ENCODE measurements at places on chromosomes 6 and 20.

DNA sequence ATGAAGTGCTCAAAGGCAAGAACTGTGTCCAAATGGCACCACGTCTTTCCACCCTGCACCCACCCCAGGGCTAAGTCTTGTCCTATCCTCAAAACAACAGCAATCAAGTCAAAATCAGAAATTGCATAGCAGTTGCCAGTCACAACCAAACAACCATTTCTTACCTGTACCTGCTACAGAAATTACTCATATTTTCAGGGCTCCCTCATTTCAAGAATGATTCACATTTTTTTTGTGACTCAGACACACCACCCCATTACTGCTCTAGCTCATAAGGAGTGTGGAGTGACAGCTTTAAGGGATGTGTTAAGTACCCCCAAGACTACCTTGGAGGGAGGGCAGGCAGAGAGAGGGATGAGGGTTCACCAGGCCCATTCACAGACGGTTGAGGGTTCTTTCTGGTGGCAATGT, 111.7 kb downstream of the TRERF1 start:
- no peak for DNase-seq

DNA sequence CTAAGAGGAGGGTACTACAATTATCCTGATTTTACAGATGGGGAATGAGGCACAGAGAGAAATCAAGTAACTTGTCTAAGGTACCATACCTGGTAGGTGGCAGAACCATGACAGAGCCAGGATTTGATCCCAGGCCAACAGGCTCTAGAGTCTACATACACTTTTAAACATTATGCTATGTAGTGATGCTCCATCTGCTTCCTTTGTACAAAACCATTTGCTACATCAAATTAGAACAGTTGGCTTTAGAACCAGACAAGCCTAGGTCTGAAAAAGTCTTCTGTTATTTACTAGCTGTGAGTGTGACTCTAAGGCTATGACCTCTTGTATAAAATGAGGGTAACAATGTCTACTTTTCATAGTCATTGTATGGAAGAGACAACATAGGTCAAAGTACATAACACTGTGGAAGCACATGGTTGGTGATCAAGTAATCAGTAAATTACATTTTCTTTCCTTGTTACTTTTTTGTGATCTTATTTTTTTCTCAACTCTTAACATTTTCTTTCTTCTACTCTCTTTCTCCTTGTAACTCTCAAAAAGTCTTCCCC, 122.1 kb downstream of the PDSS2 start:
- no peak for DNase-seq

GRCh38 chr20:57920971-57921370, 211.2 kb upstream of the PMEPA1 start:
- no peak for DNase-seq

GRCh38 chr6:14505401-14505800, 387.8 kb downstream of the CD83 start:
- no peak for DNase-seq

GRCh38 chr20:4260102-4260501, 244.7 kb upstream of the RNF24 start:
- DNase-seq, result no peak

DNA sequence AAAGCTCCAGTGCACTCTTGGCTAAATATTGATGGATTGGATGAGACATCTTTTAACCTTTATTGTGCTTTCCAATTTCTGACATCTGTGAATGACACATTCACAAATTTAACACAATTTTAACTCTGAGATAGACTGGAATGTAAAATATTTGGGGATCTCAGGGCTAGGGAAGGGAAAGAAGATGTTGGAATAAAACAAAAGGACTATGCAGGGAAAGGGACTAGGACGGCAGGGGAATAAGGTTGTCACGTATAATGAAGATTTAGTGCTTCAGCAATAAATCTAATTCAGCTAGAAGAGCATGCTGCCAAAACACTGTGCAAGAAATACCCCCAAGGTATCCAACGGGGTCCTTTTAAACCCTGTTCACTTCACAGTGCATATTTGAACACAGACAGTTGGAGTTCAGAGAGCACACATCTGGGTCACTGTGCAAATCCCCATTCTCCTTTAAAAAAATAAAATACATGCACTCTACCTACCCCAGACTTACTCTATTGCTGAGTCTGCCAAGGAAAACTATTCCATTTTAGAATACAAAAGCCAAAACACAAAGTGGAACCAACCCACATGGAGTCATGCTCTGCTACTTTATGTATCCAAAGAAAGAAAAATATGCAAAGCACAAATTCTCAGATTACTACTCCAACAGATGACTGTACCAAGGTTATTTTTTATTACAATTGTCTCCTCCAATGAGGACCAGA, 151.0 kb upstream of the RSPO3 start:
- no peak for DNase-seq

- DNase-seq, result no peak
These were observed 199.8 kb downstream of the SMOC2 start for GRCh38 chr6:168640768-168641167.

- no peak for DNase-seq
These were observed 377.5 kb upstream of the IRAK1BP1 start for GRCh38 chr6:78489874-78490273.

DNA sequence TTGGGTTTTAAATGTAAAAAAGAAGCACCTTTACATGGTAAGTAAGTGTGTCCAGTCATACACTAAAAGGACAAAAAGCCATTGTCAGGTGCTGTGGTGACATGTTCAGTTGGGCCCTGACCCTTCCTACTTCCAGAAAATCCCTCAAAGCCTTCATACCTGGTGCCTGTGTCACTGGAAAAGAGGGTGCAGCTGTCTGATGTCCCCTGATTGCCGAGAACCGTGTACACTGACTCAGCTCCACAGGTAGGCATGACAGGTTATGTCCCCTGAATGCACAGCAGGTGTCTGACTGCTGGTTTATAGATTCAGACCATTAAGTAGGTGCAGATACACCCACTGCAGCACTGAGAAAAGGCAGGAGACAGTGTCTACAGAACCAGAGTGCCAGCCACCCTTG, 99.1 kb downstream of the FOXC1 start:
- DNase-seq, result no peak

GRCh38 chr20:60484316-60484715, 526.1 kb downstream of the CDH26 start:
- no peak for DNase-seq

DNA sequence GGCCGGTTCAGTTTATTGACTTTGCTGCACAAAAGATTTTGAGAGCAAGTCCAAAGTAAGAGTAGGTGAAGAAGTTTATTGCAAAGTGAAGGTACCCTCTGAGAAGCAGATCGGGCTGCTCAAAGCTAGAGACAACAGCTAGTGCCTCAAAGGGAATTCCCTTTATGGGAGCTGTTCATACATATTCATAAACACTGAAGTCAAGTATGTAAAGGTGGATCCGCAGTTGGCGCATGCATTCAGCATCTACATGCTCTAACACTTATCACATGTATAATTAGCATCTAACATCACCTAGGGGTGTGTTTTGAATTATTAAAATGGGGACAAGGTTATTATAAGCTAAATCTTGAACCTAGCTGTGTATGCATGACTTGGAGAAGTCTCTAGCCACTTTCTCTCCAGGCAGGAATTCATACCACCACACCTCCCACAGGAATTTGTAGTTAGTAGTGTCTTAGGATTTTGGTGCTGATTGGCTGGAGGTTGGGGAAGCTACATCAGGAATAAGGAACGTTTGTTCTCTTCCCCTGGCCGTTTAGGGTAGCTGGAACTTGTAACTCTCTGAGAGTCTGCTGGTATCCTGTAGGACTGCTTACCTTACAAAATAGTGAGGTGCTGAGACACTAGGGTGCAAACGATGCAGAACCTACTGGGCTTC, 1633.9 kb downstream of the GRIK2 start:
- no peak for DNase-seq

GRCh38 chr6:93731306-93731705, 311.9 kb upstream of the EPHA7 start:
- DNase-seq, result no peak

DNA sequence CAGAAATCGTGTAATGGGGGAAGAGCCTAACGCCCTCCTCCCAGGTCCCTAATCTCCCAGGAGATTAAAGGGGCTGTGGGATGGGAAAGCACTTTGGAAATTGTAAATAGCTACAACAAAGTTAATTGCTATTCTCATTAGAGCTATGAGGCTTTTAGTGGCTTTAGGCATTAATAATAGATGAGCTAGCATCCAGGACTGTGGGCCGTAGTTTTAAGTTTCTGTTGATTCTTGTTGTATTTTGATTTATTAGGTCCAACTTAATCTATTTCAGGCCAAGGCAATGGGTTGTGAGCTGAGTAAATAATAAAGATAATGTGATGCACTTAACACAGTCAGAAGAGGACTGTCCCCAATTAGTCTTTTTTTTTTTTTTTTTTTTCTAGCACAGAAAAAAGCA, 67.7 kb downstream of the ANKRD6 start:
- DNase-seq, result no peak

DNA sequence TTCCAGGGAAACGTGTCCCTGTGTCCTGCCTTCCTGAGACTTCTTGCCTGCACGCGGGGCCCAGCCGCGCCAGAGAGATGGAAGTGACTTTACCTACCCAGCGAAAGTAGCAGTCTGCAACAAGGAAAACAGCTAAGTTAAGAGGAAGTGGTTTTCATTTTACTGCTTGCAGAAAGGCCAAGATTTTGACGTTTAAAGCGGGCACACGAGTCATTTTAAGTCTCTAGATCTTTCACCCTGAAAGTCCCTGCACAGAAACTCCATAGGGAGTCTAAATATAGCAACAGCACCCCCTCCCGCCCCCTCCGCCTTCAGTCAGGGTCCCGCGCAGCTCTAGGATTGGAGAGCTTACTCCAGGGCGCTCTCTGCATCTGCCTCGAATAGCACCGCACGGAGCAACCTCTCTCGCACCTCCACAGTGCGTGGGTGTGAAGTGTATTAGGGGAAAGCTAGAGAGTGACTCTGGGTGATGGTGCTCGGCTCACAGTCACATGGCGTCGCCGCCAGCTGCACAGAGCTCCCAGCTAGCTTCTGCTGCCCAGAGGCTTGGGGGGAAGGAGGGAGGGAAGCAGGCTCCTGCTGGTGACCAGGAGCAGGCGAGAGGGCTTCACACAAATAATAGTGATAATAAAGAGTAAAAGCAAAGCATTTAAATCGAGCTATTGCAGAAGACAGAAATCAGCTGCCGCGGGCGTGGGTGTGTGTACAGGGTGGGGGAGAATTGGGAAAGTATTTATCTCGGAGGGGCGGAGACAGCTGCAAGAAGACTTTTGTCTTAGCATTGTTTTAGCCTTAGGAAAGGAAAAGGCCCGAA, 1.8 kb upstream of the KCNQ5 start:
- DNase-seq, result peak; percentile 23

- DNase-seq, result no peak
These were observed 14.0 kb upstream of the NT5E start for GRCh38 chr6:85435851-85436250.

GRCh38 chr6:25175681-25176080, 103.5 kb upstream of the CARMIL1 start:
- DNase-seq, result no peak

GRCh38 chr20:37980876-37981275, 52.4 kb downstream of the TTI1 start:
- no peak for DNase-seq

GRCh38 chr6:6037179-6037578, 30.5 kb upstream of the NRN1 start:
- DNase-seq, result no peak

DNA sequence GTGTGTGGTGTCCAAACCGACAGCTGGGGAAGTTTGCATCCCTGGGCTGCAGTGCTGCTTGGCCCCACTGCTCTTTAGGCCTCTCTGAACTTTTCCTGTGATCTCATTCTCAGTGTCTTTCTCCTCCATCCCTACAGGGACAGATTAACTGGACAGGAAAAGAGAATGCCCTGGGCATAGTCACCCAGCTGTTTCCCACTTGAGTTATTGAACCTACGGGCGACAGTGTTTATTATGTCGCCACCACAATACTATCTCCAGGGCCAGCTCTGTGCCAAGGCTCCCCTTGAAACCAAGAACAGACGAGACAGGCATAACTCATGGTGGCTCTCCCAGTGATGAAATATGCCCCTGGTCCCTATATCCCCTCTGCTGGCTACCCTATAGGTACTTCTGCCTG, 147.8 kb upstream of the EPHA7 start:
- no peak for DNase-seq

DNA sequence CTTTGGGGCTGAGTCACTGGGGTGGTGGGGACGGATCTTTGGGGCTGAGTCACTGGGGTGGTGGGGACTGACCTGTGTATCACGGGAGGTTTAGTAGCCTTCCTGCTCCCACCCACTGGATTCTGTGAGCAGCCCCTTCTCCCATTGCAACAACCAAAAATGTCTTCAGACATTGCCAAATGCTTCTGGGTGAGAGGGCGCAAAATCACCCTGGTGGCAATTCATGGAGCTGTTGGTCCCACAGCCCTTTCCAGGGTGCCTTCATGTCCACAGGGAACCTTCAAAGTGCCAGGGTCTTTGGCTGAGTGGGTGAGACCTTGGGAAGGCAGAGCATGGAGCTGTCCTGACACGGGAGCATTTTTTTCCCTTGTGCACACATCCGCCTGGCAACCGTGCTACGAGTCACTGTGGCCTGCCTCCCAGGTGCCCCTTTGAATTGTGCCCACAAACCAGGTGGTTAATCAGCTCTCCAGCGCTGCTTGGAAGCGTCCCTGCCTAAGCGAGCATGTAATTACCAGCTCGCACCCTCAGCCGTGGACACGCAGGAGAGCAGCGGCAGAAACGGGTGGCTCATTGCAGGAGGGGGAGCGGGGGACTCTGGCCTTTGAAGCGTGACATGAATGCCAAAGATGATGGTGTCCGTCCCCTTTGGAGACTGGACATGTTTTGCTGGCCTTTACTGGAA, 27.4 kb upstream of the APCDD1L start:
- no peak for DNase-seq

DNA sequence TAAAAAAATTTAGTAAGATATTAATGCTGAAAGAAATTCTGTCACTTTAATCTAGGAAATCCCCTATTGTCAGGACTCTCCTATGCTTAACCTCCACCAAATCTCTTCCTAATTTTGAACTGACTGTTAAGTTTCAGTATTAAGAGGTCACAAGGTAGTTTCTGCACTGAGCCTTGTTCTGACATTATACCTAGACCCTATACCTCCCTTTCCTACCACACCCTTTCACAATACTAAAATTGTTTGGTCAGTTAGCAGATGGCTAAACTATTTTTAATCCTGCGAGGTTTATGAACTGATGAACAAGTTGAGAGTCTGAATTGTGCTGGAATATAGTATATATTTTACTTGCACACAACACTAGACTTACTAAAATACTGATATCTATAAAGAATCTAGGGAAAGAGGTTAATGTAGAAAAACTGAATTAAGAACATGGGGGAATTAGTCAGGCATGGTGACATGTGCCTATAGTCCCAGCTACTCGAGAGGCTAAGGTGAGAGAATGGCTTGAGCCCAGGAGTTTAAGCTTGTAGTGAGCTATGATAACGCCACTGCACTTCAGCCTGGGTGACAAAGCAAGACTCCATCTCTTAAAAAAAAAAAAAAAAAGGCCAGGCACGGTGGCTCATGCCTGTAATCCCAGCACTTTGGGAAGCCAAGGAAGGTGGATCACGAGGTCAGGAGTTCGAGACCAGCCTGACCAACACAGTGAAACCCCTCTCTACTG, 51.5 kb downstream of the HBS1L start:
- DNase-seq, result no peak

GRCh38 chr6:77015350-77015749, 447.9 kb downstream of the HTR1B start:
- no peak for DNase-seq

Measured in activated gamma-delta T cell (primary cell).